ENCODE measurements at places on chromosomes 1 and 21.

DNA sequence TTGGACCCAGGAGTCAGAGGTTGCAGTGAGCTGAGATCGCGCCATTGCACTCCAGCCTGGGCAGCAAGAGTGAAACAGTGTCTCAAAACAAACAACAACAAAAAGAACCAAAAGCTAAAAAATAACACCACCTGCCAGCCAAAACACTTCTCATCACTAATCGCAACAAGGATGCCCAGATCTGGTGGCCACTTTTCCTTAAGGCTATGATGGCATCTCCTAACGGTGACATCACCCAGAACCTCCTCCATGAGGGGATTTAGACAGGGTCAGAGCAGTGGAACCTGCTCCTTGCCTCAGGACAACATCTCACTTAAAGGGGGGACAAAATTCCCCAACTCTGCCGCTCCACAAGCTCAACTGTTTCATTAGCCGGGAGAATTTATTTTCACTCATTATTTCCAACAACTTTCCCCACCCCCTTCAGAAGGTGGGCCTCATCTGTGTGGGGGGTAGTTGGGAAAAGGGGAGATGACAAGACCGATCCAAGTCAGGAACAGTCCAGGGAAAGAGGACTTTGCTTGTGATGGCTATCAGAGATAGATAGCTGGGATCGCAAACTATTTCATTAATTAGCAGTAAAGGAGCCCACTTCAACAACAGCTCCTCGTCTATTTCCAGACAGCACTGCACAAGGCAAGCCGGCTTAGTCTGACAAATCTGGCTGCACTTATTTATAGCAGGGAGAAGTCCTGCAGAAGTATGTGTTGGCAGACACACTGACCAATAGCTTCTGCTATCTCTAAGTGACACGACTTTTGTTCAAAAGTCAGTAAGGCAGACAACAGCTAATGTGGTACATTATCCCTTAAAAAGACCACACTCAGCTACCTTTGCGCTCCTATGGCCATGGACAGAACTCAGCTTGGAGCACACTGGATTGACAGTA is 2.6 kb downstream of the PABPC4 start:
- no peak for DNase-seq

DNA sequence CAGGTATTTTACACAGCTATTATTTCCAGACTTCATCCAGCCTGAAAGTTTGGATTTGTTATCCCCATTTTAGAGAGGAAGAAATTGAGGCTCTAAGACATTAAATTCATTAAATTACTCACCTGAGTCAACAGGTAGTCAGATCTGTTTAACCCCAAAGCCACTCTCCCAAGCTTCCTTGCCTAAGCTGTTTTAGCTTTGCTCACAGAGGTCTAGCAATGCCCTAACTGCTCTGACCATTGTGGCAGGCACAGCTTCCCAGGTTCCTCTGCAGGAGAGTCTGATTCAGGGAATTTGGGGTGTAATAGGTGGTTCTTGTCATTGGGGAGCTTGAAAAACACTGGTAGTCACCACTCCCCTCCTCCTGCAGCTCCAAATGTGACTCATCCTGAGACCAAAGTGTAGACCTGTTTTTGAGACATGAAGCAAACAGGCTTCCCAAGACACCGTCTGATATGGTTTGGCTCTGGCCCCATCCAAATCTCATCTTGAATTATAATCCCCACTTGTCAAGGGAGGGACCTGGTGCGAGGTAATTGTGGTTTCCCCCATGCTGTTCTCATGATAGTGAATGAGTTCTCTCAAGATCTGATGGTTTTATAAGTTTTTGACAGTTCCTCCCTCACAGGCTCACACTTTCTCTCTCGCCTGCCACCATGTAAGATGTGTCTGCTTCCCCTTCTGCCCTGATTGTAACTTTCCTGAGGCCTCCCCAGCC is 142.8 kb upstream of the DNAH14 start:
- no peak for DNase-seq

DNA sequence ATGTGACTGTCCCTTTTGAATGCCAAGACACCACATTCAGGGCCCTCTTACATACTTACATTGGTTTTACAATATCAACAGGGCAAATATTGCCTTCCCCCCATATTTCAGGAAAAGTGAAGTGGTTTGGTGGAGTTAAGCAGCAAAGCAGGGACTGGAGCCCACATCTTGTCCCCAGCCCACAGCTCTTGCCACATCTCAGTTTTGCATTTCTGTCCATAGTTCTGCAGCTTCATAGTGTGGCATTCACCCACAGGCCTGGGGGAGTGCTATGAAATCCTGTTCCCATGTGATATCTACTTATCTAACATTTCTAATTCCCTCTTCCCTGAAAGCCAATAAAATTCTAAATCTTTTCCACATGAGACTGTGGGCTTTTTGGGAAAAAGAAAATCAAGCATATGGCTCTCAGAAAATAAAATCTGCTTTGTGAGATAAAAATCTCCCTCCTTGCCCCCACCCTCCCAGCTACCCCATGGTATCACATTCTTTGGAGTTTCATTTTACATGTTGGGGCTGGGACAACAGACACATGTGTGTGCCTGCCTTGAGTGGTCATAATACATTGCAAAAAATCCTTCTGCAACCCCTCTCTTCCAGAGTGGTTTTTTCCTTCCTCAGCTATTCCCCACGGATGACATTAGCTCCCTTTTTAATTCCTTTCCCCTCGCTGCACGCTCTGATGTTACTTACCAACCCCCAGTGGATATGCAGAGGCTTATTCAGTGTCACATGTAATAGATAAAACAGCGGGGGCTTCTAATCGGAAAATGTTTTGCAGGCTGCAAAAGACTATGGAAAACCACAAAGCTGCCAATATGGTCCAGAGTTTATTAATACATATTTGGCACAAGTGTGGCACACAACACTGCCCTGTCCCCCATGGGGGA is 20.5 kb upstream of the CD2 start:
- no peak for DNase-seq

DNA sequence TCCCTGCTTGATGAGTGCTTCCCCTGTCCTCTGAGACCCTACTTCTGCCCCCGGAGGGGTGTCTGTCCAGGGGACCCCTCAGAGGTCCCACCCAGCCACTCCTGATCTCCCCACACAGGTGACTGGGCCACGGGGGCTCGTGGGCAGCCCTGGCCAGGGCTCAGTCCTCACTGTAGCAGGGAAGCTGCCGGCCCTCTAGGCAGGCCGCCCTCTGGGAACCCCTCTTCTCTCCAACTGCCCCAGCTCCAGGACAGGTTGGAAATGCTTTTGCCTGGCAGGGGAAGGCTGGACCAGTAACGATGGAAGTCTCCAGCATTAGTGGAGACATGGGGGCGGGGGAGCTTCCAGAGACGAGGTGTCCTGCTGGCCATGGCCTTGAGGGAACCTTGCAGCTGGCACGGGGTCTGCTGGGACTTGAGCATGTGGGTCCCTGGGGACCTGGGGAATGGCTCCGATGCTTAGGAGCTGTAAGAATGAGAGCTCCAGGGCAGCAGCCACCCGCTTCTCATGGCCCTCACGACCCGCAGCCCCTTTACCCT is 3.1 kb upstream of the FNDC10 start:
- DNase-seq, result no peak

DNA sequence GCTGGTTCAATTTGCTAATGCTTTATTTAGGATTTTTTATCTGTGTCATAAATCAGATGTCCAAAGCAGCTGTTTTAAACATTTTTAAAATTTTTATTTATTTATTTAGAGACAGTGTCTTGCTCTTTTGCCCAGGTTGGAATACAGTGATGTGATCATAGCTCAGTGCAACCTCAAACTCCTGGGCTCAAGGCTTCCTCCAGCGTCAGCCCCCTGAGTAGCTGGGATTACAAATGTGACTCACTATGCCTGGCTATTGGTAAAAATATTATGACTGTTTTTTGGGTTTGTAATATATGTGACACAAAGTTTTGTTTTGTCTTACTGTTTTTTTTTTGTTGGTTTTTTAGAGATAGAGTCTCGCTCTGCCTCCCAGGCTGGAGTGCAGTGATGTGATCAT is 11.8 kb downstream of the ZBED6 start:
- no peak for DNase-seq

- DNase-seq, result no peak
These were observed 2.1 kb upstream of the THAP3 start for GRCh38 chr1:6622396-6623152.

- no peak for DNase-seq
These were observed 26.0 kb upstream of the PLEKHG5 start for GRCh38 chr1:6517435-6517851.

DNA sequence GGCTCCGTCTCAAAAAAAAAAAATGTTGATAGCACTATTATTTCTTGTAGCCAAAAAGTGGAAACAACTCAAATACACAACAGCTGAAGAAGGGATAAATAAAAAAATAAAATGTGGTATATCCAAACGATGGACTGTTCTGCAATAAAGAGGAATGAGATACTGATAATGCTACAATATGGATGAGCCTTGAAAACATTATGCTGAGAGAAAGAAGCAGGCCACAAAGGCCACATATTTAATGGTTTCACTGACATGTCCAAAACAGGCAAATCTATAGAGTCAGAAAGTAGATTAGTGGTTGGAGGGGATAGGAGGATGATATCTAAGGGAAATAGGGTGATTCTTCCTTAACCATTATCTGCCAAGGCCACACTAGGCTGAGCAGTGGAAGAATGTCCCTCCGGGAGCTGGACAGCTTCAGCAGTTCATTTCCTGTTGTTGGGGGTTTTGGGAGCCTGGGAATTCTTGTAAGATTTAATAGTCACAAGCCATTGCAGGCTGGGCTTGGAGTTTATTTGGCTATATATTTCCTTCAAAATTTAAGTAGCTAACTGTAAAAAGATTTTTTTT is 53.5 kb downstream of the ST3GAL3 start:
- no peak for DNase-seq

DNA sequence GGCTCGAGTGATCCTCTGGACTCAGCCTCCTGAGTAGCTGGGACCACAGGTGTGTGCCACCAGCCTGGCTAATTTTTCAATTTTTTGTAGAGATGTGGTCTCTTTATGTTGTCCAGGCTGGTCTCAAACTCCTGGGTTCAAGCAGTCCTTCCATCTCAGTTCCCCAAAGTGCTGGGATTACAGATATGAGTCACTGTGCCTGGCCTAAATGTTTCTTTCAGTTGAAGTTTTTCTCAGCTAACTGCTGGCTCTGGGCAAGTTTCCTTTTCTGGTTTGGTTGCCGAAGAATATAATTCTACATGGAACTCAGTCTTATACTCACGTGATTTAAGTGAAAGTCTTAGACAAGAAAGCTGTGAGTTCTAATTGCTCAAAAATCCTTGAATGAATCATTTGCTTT is 57.0 kb downstream of the SASS6 start:
- DNase-seq, result no peak

DNA sequence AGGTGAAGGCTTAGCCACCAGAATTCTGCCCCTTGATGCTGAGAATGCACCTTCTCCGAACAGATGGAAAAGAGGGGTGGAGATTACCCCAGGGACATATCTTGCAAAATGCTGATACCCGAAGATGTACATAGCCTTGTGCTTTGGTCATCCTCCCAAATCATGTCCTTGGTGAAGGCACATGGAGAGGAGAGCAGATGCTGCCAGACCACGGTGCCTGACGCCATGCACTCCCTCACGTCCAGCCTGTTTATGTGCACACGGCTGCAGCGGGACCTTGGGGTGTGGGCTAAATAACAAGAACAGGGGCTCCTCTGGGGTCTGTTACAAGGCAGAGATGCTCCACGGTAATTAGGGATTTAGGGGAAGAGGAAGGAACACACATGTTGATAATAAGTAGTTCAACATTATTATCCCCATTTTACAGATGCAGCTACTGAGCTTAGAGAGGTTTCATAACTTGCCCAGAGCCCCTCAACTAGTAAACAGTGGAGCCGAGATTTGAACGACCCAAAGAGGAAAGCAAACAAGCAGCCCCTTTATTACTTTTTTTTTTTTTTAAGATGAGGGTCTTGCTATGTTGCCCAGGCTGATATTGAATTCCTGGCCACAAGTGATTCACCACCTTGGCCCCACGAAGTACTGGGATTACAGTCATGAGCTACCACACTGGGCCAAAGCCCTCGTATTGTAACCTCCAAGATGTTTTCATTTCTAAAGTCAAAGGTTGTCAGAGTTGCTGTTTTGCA is 12.9 kb downstream of the EPHX1 start:
- DNase-seq, result no peak

DNA sequence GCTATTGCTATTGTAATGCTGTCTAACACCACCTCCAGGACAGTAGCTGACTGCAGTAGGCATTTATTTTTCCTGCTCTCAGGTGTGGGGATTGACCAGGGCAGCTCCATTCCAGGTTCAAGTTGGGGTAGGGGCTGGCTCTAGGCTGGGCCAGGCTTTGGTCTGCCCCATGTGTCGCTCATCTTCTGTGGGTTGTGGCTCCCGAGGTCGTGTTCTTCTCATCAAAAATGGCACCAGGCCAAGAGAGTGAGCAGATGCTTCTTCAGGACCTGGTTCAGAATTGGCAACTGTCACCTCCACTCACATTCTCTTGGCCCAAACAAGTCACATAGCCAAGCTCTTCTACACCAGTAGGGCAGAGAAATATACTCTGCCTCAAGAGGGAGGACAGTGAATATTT is 133.7 kb downstream of the PTPRU start:
- no peak for DNase-seq

GRCh38 chr1:116201911-116202310 is 90.7 kb downstream of the MAB21L3 start:
- DNase-seq, result no peak

- DNase-seq, result no peak
These were observed 9.7 kb upstream of the CLCC1 start for GRCh38 chr1:108972951-108973350.

- DNase-seq, result no peak
These were observed 3.0 kb upstream of the TSPAN1 start for GRCh38 chr1:46171871-46172270.

DNA sequence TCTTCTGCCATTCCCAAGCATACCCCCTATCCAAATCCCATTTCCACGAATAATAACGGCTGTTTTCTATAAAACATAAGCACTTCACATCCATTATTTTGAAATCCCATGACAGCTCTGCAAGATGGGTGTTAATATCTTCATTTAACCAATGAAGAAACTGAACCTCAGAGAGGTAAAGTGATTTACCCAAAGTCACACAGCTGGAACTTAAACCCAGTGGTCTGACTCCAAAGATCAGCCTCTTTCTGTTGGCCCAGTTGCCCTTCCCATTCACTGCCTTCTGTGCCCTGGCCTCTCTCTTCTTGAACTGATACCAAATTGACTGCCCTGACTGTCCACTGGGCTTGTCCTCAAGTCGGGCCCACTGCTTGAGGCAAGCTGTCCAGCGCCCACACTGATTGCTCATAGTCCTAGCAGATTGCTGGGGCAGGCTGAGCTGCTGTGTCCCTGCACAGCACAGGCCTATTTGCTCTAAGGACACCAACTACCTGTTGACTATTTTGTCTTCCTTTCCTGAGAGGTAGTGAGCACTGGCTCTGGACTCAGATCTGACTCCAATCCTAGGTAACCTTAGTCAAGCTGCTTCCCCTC is 19.3 kb downstream of the TAL1 start:
- DNase-seq, result no peak

- DNase-seq, result no peak
These were observed 389.8 kb upstream of the LYPLAL1 start for GRCh38 chr1:218783916-218784315.

DNA sequence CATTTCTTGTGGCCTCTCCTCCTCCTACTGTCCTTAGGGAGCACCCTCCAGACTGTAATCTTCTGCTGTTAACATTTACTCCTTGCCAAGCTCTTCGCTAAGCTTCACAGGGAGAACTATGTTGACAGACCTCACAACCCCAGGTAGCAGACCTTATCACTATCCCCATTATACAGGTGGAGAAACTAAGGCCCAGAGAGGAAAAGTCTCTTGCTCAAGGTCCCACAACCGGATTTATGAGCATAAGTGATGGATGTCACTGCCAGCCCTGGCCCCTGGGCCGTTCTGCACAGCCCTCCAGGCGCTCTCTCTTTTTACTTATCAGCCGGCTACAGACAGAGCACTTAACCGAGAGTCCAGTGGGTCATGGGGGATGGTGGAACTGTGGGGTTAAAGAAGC is 18.1 kb downstream of the LYPD8 start:
- no peak for DNase-seq

GRCh38 chr1:77977989-77978292 is 931 bp downstream of the FUBP1 start:
- DNase-seq, result no peak
